GM23248 (cell line): ENCODE measurements at places on chromosomes 1 and 21. TPM values are rescaled to one million over a fixed set of nuclear protein-coding genes. Genes with fewer than 3 reads are reported as not detected.
A peak's percentile ranks its signal among the peaks of the same experiment; 100 is the strongest.

- DNase-seq: no peak
Measured at GRCh38 chr1:8460784-8461183, 142.9 kb downstream of the SLC45A1 start.

DNA sequence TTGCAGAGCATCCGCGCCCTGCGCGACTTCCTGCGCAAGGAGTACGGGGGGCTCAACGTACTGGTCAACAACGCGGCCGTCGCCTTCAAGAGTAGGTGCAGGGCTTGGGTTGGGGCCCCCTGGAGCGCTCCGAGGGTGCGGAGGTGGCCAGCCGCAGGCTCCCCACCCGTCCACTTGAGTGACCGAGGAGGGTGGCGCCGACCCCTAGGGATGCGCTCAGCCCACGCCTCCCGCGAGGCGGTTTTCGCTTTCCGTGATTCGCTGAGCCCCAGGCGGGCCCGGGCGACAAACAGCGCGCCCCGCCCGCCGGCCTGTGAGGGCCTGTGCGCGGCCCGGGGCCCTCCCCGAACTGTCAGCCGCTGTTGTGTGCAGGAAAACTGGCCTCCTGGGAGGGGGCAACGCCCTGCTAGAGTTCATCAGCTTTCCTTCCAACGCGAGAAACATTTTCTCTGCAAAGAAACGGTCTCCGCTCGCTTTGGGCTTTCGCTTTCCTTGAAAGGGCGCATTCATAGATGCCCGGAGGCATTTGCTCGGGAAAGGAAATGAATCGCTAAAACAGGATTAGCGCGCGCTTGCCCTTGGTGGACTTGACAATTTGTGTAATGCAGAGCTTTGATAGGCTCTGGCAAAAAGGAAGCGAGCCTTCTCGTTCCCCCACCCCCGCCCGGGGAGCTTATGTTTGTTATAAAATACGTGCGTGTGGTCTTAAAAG is 668 bp downstream of the CBR3 start:
- peak; percentile 89 for DNase-seq

DNA sequence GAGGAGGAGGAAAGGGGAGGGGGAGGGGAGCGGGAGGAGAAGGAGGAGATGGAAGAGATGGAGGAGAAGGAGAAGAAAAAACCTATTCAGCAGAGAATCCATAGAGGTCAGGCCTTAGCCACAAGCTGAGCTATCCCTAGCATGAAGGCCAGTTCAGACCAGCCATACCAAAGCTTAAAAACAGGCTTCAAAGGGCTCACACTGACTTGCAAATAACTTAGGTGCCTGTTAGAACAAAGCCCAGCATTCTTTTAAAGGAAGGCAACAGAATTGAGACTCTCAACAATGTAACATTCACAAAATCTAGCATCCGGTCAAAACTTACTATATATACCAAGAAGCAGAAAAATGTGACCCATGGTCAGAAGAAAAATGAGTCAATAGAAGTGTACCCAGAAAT is 43.6 kb upstream of the IFFO2 start:
- no peak for DNase-seq

Gene MRAP
- not detected in 2 replicates for total RNA-seq
